ENCODE measurements at places on chromosomes 7 and 10.

GRCh38 chr7:35605760-35606159 is 89.2 kb downstream of the HERPUD2 start:
- DNase-seq: no peak

DNA sequence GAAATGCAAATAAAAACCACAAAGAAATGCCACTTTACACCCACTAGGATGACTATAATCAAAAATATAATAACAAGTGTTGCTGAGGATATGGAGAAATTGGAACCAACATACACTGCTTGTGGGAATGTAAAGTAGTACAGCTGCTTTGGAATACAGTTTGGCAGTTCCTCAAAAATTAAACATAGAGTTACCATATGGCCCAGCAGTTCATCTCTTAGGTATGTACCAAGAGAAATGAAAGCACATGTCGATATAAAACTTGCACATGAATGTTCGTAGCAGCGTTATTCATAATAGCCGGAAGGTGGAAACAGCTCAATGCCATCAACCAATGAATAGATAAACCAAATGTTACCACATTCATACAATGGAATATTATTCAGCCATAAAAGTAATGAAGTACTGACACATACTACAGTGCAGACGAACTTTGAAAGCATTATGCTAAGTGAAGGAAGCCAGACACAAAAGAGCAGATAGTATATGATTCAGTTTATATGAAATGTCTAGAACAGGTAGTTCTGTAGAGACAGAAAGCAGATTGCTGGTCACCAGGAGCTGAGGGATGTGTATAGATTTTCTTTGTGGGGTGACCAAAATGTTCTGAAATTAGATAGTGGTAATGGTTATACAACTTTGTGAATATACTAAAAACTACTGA is 12.4 kb downstream of the BCAP29 start:
- no peak for DNase-seq

- no peak for DNase-seq
These were observed 274.4 kb downstream of the THSD7A start for GRCh38 chr7:11557627-11558026.

DNA sequence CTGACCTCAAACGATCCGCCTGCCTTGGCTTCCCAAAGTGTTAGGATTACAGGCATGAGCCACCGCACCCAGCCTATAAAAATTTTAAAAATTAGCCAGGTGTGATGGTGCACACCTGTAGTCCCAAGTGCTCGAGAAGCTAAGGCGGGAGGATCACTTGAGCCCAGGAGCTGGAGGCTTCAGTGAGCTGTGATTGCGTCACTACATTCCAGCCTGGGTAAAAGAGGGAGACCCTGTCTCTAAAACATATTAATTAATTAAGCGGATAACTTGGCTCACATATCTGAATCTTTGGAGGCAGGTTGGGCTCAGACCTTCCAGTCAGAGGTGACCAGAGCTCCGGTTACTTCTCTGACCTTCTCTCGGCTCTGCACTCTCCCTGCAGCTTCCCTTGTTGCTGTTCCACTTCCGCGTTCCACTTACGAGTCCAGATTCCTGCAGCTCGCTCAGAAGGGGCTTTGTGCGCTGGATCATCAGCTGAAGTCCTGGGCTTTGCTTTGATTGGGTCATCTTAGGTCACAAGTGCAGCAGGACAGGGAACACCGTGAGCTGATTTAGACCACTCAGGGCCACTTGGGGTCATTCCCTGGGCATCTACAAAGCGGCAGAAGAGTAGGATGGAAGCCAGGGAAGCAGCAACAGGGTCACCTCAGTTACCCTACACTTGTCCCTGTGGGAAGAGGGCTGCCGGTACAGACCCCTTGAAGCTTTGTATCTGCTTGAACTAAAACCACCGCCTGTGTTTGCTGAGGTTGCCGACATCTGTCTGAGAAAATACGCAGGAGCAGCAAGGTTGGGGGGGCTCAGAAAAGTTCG is 2.0 kb upstream of the ARPC1B start:
- no peak for DNase-seq

DNA sequence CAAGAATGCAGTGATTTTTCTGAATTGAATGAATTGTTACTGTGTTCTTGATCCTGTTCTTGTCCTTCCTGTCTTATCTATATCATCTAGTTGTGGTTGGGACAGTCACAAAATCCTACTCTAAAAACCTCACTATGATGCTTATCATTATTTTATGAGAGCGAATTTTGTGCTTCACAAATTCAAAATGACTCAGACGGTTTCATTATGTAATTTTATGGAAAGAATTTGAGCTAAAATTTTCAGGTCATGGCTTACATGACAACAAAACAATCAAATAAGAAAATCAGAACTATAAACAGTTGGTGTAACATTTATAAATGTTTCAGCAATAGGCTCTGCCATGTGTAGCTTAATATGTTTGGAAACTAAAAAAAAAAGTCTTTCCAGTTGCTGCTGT is 6.9 kb downstream of the PRKAR2B start:
- no peak for DNase-seq

DNA sequence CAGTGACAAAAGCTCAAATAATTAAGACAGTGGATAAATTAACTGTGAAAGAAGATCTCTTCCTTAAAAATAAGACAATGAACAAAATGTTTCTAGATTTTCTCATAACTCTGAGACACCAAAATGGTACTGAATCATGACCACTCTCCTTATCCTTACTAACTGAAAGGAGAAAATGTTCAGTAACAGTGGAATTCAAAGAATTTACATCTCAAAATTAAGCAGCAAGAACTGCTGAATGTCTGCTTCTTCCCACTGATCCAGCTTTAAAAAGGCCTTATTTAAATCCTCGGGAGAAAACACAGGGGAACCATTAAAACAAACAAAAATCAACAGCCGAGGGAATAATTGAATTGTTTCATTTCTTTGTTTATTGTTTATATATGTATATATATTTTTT is 27.3 kb upstream of the PLXDC2 start:
- no peak for DNase-seq

DNA sequence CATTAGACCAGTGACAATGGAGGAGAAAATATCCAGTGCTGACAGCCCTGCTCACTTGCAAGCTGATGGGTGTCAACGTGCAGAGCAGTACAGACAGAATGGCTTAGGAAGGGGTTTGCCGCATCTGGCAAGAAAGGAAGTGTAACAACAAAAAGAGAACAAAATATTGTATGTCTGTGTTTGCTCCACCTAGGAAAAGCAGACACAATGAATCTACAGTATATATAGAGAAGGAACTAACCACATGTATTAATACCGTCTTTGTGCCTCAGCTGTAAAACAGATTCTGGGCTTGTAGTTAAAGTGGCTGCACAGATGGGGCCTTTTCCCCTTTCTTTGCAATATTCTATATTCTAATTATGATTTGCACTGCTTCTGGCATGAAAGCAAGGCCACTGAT is 281.1 kb upstream of the MEOX2 start:
- no peak for DNase-seq

DNA sequence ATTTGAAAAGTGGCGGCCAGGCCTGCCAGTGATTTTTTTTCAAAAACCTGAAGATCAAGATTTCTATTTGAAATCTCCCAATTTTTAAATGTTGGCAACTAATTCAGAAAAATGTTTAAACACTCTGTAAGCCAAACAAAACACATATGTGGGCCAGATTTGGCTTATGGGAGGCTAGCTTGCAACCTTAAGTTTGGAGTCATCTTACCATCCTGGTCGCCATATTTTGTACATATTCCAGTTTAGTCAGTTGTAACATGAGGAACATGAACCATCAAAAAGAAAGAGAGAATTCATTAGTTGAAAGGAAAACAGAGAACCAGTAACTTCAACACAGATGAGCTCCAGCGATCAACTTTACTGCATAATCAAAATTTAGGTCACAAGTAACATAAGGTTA is 115.4 kb downstream of the TMEM26 start:
- no peak for DNase-seq

DNA sequence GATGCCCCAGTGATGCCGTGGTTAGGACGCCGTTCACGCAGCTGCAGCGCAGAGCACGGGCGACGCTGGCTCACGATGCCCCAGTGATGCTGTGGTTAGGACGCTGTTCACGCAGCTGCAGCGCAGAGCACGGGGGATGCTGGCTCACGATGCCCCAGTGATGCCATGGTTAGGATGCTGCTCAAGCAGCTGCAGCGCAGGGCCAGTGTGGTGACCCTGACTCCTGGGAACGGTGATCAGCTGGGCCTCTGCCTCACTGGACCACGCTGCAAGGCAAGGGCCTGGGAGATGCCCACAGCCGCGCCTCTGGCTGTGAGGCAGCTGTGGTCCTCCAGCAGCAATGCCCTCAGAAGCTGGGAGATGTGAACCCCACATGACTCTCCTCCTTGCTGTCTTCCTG is 280.6 kb downstream of the DNAJB6 start:
- no peak for DNase-seq

DNA sequence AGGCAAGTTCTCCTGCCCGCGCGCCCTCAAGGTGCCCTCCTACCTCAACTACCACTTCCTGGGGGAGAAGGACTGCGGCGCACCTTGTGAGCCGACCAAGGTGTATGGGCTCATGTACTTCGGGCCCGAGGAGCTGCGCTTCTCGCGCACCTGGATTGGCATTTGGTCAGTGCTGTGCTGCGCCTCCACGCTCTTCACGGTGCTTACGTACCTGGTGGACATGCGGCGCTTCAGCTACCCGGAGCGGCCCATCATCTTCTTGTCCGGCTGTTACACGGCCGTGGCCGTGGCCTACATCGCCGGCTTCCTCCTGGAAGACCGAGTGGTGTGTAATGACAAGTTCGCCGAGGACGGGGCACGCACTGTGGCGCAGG is 1.4 kb downstream of the FZD1 start:
- DNase-seq: no peak

Data from effector memory CD8-positive, alpha-beta T cell (primary cell).